ENCODE measurements at places on chromosomes 6 and 20.
A peak's percentile ranks its signal among the peaks of the same experiment; 100 is the strongest.

DNA sequence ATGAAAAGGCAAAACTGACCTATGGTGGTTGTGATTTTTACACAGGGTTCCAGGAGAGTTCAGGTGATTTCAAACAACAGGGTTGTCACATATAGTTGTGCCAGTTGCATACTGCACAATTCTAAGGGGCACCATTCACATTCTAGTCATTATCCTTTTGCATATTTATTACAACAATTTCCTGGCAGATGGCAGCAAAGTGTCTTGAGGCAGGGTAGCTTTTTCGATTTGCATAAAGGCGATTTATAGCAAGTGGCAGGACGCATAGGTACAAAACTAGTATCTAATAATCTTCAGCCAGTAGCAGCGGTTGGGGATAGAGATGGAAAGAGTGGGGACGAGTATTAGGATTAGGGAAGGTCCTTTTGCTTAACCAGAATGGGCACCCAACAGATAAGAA lies 46.5 kb upstream of the TRAF3IP2 start:
- no peak for DNase-seq

DNA sequence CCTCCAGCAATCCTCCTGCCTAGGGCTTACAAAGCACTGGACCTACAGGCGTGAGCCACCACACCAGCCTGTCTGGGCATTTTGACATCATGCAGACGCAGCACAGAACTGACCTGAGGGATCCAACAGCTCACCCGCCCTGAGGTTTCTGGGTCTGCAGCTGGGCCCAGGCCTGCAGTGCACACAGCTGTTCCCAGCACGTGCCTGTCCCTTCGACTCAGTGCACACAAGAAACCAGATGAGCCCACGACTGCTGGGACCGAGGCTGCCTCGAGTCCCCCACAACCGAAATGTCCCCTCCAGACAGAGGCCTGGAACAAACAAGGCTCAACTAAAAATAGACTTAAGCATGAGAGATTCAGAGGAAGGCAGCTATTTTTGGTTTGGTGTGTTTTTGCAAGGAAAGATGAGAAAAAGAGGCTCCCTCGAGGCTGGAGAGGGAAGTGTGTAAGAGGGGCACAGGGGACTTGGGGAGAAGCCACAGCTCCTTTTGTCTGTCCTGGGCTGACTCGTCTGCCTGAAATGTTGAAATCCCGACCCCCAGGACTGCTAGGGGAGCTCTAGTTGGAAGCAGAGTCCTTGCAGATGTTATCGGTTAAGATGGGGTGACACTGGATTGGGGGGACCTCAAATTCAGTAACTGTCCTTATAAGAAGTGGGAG lies 66.3 kb downstream of the YTHDF1 start:
- DNase-seq: no peak

DNA sequence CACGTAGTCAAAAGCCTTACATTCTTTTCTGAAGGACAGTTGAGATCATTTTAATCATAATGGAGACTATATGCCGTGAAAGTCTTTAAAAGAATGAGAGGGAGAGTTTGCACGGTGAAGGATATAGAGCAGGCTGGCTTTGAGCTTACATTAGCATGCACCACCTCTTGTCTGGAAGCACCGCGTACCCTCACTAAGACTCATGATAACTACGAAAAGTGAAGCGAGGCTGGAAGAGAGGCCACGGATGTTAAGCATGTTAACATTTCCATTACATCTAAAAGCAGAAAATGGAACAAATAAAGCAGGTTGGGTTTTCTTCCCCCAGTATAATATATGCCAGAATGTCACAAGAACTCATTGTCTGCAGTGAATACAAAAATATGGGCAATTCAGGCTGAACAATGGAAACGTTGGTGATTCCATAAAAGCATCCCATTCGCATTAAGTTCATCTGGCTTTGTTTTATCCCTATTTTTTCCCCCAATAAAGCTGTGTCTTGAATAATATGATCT lies 40.6 kb upstream of the NKX2-2 start:
- no peak for DNase-seq

DNA sequence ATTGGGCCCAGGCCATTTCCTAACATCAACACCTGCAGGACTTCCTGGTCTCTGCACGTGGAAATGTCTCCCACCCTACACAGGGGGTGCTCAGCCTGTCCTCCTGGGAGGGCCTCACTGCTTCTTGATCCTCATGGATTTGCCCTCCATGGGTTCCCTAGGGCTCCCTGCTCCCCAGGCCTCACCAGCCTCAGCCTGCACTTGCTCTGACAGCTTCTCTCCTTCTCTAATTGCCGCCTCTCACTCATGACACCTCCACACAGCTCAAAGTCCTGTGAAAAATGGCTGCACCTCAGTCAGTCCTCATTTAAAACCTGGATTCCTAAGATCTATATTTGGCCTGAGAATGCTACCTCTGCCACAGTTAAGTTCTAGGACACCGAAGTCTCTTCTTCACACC lies 130.6 kb downstream of the PXDC1 start:
- no peak for DNase-seq

GRCh38 chr6:52505726-52506409 lies 71.0 kb downstream of the TRAM2 start:
- DNase-seq: no peak

DNA sequence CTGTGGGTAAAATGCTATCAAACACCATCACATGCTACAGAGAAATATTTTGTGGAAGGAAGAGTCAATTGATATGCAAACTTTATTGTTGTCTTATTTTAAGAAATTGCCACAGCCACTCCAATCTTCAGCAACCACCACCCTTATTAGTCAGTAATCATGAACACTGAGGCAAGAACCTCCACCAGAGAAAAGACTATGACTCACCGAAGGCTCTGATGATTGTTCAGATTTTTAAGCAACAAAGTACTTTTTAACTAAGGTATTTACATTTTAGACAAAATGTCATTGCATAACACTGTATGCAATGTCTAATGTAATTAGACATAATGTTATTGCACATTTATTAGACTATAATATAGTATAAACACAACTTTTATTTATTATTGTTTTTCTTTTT lies 26.2 kb upstream of the MMP24 start:
- peak; percentile 38 for DNase-seq

GRCh38 chr6:48490658-48491057 lies 379.7 kb upstream of the PTCHD4 start:
- DNase-seq: no peak

DNA sequence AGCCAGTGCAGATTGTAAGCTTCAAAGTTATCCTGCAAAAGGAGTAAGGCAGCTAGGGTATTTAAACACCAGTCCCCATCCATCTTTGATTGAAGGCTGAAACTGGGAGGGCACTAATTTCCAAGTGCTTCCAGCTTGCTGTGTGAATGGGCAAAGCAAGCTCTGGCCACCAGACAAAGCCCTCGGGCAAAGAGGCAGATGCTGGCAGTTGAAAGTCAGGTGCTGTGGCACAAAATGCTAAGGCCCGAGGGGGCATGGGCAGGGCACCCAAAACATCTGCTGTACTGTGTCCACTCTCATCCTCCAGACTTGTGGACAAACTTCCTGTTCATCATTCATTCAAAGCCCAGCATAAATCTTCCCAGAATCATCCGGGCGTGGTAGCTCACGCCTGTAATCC lies 62.9 kb downstream of the TRMT6 start:
- no peak for DNase-seq

DNA sequence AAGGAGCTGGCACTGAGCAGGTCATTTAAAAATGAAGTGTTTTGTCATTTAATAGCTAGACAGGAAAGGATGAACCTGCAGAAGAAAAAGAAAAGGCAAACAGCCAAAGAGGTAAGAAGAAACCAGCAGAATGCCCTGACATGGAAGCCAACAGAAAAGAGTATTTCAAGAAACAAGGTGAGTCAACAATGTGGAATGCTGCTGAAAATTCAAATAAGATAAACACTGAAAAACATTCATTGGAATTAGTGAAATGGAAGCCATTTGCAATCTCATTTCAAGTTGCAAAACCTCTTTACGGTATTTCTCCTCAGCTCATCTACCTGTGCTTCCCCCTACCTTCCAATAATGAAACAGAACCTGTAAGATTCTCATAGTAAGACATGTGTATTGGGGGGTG lies 59.6 kb downstream of the RWDD2A start:
- peak; percentile 2 for DNase-seq

GRCh38 chr6:34147906-34148630 lies 2.2 kb upstream of the GRM4 start:
- DNase-seq: no peak

DNA sequence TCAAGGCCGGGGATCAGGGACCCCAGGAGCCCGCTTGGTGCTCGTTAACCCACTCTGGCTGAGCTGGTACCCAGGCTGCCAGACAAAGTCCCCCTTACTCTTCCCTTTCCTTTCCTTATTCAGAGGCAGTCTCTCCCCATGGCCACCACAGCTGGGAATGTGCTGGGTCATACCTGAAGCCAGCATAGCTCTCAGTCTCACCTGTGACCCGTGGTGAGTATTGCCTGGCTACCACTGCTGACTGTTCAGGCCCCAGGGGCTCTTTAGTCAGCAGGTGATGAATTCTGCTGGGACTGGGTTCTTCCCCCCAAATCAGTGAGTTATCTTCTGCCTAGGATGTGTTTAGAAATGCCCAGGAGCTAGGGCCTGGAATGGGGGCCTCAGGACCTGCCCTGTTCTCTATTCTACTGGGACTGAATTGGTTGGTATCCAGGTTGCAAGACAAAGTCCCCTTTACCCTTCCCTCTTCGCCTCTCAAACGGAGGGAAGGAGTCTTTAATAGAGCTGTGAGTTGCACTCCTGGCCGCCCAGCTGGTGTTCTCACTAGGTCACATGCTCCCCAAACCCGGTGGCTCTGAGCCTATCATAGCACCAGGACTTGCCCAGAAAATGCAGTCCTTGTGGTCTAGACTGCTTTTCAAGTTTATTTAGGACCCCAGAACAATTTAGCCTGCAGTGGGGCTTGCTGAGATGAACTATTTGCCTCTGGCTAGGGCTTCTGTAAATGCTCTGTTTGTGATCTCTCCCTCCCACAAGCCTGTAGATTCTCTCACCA lies 64.6 kb downstream of the MYO6 start:
- no peak for DNase-seq

DNA sequence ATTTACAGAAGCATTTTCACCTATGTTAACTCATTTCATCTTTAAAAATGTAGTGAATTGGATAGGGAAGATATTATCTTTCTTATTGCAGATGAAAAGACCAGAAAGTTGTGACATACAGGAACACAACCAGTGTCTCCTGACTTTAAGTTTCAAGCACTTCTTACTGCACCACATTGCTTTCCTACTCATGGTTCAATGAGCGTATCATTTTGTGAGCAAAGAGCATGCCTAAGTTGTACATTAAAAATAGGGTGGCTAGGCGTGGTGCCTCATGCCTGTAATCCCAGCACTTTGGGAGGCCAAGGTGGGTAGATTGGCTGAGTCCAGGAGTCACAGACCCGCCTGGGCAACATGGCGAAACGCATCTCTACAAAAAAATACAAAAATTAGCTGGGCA lies 21.2 kb upstream of the RNGTT start:
- no peak for DNase-seq

- no peak for DNase-seq
Observed at GRCh38 chr6:132067286-132067685, 116.1 kb upstream of the CCN2 start.

DNA sequence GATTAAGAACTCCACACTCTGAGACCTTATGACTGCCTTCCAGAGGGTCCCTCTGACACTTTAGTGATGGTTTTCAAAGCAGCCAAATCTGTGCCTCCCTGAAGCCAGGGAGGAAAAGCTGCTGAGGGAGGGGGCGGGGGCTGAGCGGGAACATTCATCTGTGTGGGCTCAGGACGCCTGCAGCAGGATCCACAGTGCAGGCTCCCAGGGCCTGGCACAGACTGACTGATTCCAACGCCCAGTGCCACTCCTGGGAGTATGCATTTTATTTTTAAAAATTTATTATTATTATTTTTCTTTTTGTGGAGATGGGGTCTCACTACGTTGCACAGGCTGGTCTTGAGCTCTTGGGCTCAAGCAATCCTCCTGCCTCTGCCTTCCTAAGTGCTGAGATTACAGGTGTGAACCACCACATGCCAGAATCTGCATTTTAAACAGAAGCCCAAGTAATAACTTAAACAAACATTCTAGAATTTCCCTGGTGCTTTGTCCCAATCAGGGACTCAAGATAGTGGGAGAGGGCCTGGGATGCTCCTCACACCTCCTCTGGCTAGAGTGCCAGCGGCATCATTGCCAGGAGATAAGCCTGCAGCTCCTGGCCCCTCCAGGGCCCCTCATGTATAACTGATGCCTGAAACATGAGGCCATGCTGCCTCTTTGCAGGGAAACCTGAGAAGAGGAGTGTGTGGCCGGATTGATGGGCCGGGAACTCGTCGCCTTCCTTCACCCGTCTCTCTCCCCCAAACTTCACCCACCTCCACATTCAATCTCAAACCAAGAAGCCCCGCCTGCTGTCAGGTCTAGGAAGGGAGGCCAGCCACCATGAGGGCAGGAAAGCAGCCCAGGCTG lies 438 bp upstream of the TMC2 start:
- DNase-seq: no peak

DNA sequence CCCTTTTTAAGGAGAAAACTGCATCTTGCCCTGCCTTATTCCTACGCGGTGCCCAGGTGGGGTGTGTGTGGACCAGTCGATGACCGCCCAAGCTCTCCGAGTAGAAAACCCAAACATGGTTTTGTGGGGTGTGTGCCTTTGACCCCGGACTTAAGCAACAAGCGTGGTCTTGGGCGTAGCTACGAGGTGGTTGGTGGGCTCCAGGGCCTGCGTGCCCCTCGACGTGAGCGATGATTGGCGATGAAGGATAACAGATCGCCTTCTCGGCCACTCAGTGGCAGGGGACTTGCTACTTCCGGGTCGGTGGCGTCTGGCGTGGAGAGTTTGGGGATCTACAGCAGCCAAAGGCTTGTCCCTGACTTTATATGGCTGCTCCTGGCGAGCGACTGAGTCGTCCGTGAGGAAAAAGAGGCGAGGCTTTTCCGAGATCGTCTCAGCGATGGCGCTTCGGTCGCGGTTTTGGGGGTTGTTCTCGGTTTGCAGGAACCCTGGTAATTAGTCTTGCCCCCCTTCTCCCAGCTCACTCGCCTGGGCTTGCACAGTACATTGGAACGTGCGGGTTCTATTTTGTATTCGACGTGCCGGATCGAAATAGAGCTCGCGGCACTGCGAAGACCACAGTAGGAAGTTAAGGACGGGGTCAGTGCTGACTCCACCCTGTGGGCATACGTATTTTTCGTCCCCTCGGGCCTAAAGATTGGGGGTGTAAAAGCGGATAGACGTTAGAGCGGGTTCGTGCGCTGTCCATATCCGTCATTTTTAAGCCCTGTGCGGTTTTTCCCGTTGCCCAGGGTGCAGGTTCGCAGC lies at the start of gene MRPL18:
Gene MRPL18 (plus strand): TSS at position 319 of the 807 bp plus-strand sequence. CDS start 121 bp downstream, at position 440.
- peak; percentile 96 for DNase-seq

GRCh38 chr20:37627060-37627766 lies 66.6 kb upstream of the CTNNBL1 start:
- peak; percentile 35 for DNase-seq

GRCh38 chr6:21679761-21680265 lies 86.3 kb downstream of the SOX4 start:
- DNase-seq: no peak

Measured in kidney capillary endothelial cell (primary cell).